ENCODE measurements at places on chromosomes 12 and 14. TPM values are rescaled to one million over a fixed set of nuclear protein-coding genes. Genes with fewer than 3 reads are reported as not detected.

DNA sequence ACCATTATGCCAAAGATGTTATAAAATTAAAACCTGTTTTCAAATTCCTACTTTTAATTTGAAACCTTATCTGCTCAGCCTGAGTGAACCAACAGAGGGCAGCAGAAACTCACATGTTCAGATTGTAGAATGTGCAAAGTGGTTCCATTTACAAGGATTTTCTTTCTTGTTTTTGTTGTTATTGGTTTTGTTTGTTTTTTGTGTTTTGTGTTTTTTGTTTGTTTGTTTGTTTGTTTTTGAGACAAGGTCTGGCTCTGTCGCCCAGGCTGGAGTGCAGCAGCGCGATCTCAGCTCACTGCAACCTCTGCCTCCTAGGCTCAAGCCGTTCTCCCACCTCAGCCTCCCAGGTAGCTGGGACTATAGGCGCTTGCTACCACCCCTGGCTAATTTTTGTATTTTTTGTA lies 22.8 kb upstream of the GARIN2 start:
- DNase-seq = no peak

NEMP1 gene
- 59.6 TPM for total RNA-seq

DTX3 gene
- total RNA-seq = 31.5 TPM

DNA sequence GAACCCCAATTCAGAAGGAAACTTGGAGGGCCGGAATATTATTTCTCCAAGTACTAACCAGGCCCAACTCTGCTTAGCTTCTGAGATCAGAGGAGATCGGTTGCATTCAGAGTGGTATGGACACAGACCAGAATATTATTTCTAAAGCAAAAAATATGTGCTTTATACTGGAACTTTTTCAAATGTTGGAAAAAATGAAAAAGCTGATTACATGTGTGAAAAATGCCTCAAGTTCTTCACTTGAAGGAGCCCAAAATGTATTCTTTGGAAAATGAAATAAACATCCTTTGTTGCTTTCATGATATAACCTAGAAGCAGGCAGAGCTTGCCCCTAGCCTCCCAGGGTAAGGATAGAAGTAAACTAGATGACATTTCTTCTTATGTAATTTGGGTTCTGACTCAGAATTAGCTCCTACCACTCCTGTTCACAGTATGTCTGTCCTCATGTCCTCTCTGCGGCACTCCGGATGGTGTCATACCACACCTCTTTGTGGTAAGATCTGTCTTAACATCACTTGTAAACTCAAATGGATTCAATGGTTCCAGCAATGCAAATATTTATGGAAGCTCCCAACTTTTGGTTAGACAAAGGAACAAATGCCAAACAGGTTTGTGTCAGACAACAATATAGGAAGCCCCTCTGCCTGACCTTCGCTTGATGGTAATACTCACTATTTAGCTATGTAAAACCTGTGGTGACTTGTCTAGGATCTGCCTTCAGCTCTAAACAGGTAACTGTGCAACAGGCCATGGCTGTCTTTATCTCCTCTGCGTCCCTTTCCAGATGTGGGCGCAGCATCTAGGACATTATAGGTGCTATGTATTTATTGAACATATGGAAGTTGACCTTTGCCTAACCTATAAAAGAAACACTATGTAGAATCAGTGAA lies 178.5 kb downstream of the SSPN start:
- no peak for DNase-seq
